ENCODE measurements at places on chromosomes 6 and 20. TPM values are rescaled to one million over a fixed set of nuclear protein-coding genes. Genes with fewer than 3 reads are reported as not detected.

Gene SLA2
- 0.17 TPM for total RNA-seq

Gene CDSN
- not detected for total RNA-seq

Gene C6orf120
- 23.0 TPM for total RNA-seq

Gene SYS1
- total RNA-seq: 29.6 TPM

Gene GPR31
- total RNA-seq: not detected

GRCh38 chr20:31936420-31936819 lies 15.4 kb downstream of the PDRG1 start:
- no peaks in the 10 kb centered on the region for H3K4me1 ChIP-seq
- H3K27ac ChIP-seq: no peak overlapping the region
- H3K27me3 ChIP-seq: no peaks in the 10 kb centered on the region
- no peak overlapping the region for H3K4me3 ChIP-seq
- DNase-seq: no peak
- no peaks in the 10 kb centered on the region for H3K36me3 ChIP-seq

- H3K27me3 ChIP-seq: no peaks in the 10 kb centered on the region
- no peaks in the 10 kb centered on the region for H3K36me3 ChIP-seq
- H3K27ac ChIP-seq: no peak overlapping the region
- DNase-seq: no peak
- H3K4me3 ChIP-seq: no peak overlapping the region
These were observed 90.5 kb upstream of the LY86 start for GRCh38 chr6:6497976-6498375.

DNA sequence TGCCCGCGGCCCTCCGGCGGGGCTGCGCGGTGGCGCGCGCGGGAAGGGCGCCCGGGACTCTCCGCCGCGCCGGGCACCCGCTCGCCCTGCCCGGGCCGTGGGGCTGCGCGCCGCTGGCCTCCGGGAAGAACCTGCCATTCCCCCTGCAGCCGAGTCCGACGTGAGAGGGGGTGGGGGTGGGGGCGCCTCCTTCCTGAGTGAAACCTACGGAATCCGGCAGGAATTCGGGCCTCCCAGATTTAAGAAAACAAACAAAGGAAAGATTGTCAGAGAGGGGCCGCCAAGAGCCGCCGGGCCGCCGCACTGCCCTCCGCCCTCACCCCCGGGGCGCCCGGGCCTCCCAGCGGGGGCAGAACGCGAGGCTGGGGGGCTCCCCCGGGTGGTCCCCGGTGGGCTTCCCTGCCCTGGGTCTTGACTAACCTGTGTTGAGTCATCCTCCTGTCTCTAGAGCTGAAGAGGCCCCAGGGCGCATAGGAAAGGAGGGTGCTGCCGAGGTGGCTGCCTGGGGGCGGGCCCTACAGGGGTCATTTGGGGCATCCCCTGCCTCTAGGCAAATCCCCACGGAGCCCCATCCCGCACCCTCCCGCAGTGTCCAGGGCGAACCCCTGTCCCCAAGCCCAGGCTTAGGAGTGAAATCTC lies 42.2 kb upstream of the FOXP4 start:
- H3K36me3 ChIP-seq: no peaks in the 10 kb centered on the region
- no peak overlapping the region for H3K27ac ChIP-seq
- peaks cover 5% of the 10 kb centered on the region for H3K27me3 ChIP-seq
- DNase-seq: peak; percentile 25

- no peaks in the 10 kb centered on the region for H3K36me3 ChIP-seq
- H3K27ac ChIP-seq: no peak overlapping the region
- DNase-seq: no peak
- H3K4me1 ChIP-seq: no peaks in the 10 kb centered on the region
- H3K27me3 ChIP-seq: peaks cover 4% of the 10 kb centered on the region
These were observed 281.7 kb downstream of the CDH26 start for GRCh38 chr20:60239956-60240355.
